Stimulated activated CD4-positive, alpha-beta T cell treated with anti-CD3 and anti-CD28 coated beads, Interleukin-4, amount 100 ng/mL, for 4 hours (primary cell): ENCODE measurements at places on chromosomes 16 and 17.
A peak's percentile ranks its signal among the peaks of the same experiment; 100 is the strongest.

DNA sequence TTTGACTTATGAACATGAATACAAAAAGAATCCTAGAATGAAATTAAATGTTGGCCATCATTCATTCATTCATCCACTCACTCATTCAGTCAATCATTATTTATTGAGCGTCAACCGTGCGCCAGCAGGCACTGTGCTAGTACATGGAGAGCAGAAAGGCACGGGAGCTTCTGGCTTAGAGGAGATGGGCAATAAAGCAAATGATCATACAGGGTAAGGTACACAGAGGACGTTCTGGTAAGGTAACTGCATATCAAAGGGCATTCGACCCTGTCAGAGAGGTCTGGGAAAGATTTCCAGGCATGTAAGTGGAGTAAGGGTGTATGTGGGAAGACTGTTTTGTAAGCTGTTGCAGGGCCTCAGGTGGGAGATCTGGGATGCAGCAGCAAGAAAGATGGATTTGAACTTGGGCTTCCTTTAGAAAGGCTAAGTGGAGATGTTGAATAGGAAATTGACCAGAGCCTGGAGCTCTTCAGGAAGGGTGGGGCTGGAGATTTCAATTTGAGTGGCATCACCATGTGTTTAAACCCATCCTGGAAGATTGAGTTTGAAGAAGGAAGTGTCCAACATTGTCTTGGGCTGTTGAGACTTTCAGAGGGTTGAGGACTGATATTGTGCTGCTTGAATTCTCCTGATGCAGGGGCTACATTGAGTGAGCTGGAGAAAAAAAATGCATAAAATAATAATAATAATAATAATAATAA lies 2.8 kb upstream of the MSI2 start:
- no peak for DNase-seq

DNA sequence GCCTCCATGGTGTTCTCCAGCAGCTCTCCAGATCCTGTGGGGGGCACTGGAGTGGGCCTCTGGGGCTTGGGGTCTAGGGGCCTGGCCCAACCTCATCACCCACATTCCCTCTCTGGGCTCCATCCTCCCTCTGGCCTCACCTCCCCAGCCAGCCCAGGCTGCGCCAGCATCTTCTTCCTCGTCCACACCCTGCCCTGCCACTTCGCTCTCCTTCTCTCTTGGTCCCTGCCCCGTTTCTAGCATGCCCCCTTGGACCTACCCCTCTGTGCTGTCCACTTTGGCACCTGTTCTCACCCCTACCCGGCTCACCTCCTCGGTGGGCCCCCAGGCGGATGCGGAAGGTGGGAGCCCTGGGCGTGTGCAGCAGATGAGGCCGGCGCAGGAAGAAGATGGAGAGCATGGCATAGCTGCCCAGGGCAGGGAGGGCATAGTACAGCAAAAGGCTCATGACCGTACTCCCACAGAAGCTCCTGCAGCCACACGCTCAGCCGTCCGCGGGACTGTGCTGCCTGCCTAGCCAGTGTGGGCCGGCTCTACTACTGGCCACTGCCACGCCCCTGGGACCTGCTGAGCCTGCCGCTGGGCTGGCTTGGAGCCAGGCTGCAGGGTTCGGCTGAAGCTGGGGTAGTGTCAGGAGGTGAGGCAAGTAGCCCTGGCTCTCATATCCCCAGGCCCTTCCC lies at the start of gene GDPD3:
TSS of gene GDPD3 (minus strand) at position 507 of the 680 bp plus-strand sequence. CDS start at position 448, 59 bp downstream.
- no peak for DNase-seq

DNA sequence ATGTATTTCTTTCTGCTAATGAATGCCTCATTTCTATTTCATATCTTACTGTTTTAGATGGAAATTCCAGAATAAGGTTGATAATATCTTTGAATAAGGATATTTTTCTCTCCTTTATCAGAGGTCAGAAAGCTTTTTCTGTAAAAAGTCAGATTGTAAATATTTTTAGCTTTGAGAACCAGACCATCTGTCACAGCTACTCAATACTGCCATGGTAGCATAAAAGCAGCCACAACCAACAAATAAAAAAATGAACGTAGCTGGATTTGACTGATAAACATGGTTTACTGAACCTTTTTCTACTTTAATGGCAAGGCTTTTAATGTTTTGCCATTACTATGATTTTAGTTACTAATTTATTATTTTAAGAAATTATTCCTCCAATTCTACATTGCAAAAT lies 217.4 kb upstream of the COX10 start:
- DNase-seq: no peak

- DNase-seq: peak; percentile 48
Observed at GRCh38 chr17:76547183-76547641, 7.4 kb downstream of the PRCD start.

DNA sequence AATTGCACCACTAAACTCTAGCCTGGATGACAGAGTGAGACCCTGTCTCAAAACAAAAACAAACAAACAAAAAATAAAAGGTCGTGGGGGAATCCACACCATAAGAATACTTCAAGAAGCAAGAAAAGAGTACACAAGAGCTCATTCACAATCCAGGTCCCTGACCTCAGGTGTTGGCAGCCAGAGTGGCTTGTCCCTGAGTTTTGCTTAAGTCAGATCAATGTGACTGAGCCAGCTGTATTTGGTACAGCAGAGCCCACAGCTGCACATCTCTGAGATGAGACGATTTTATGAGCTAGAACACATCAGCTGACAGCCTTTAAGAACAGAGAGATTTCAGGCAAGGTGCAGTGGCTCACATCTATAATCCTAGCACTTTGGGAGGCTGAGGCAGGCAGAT lies 22.4 kb downstream of the CACNG1 start:
- no peak for DNase-seq

DNA sequence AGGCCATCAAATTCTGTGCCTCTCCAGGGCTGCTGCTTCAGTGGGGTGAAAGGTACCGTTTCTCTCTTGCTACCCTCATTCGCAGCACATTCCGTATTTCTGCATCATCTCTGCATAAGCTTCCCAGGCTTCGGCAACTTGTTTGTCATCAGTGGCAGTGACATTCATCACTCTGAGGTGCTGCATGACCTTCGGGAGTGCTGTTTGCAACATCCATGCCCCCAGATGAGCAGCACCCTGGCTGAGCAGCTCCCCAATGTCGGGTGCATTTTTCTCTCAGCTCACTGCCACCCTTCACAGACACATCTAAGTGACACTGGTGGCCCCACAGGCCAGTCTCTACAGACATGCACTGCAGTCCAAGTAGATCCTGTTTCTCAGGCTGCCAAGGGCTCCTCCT lies 3.8 kb downstream of the CREBBP start:
- DNase-seq: no peak

GRCh38 chr16:87570938-87571867 lies 31.1 kb upstream of the JPH3 start:
- DNase-seq: no peak

DNA sequence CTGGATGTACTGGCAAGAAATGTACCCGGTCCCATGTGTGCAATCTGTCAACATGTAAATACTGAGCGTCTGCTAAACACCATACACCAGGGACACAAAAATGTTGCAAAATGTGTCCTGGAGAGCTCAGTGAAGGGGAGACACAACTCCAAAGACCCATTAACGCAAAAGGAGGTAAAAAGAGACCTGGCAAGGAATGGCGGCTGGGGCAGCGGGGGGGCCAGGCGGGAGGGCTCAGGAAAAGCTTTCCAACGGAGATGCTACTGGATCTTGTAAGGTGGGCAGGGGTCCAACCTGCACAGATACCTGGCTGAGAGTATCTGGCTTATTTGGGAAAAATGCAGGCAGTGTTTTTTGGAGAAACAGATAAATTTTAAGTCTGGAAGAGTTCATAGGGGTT lies 40.7 kb downstream of the ADCY9 start:
- no peak for DNase-seq

- DNase-seq: no peak
Observed at GRCh38 chr17:56919717-56920116, 5.9 kb upstream of the TRIM25 start.

DNA sequence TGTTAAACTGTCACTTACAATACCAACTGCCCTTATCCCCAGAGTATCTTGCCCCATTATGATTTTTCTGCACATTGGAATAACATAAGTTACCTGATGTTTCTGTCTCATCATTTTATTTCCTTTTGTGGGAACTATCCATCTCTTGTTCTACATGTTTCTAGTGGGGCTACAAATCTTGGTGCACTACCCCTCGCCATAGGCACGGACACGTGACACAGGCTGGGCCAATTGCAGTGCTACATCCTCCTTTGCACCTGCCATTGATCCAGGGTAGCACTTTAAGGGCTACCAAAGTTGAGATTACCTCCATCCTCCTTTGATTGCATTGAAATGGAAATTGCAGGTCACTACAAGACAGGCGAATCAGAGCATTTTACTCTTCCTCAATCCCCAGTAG lies 14.2 kb upstream of the SYT17 start:
- no peak for DNase-seq

- DNase-seq: no peak
Observed at GRCh38 chr17:69325518-69326376, 1.2 kb downstream of the ABCA5 start.

GRCh38 chr16:86505899-86506864 lies 4.1 kb upstream of the FOXF1 start:
- DNase-seq: no peak

- no peak for DNase-seq
Observed at GRCh38 chr17:43219001-43219400, 7.3 kb downstream of the TMEM106A start.

DNA sequence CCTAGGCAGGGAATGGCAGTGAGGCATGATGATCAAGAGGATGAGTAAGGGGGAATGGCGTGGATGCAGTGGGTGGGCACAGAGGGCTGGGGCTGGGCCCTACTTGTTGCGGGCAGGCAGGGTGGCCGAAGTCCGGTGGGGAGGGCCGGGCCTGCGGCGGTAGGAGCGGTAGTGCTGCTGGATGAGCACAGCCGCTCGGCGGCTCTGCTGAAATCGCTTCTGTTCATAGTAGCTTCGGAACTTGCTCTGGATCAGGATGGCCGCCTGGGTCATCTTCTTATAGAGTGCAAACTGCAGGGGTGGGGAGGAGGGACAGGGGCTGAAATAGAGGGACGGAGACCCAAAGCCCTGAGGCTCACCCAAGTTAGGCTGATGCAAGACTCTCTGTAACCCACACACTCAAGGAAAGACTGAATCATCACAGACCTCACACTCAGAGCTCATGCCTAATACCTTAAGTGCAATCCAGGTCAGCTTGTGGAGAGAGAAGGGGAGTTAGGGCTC lies 1.5 kb upstream of the SPAG7 start:
- peak; percentile 36 for DNase-seq

DNA sequence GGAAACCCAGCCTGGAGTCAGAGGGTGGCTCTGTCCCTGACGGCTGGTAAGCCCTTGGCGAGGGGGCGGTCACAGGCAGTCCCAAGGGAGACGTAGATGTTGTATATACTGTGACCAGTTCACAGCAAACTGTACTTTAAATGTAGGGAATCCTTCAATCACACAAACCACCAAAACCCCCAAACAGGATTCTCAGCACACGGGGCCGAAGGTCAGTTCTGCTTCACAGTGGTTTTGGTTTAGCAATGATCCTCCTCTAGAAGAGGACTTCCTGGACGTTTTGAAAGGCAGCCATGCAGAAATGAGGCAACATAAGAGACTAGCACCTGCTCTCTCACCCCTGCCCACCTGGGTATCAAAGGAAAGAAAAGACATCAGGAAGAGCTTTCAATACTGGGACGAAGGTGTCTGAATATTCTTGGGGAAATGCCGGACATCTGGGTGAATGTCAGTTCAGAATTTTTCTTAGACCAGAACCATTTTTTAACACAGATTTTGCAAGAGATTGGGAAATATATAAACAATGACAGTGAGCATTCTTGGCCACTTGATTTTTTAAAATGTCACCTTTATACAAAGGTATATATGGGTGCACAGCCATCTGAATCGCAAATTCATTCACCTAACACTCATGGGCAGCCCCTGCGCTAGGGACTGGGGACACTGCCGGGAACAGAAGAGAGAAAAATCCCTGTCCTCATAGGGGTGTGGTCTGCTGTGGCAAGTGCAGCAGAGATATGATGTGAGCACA lies 74.2 kb downstream of the CRISPLD2 start:
- no peak for DNase-seq

DNA sequence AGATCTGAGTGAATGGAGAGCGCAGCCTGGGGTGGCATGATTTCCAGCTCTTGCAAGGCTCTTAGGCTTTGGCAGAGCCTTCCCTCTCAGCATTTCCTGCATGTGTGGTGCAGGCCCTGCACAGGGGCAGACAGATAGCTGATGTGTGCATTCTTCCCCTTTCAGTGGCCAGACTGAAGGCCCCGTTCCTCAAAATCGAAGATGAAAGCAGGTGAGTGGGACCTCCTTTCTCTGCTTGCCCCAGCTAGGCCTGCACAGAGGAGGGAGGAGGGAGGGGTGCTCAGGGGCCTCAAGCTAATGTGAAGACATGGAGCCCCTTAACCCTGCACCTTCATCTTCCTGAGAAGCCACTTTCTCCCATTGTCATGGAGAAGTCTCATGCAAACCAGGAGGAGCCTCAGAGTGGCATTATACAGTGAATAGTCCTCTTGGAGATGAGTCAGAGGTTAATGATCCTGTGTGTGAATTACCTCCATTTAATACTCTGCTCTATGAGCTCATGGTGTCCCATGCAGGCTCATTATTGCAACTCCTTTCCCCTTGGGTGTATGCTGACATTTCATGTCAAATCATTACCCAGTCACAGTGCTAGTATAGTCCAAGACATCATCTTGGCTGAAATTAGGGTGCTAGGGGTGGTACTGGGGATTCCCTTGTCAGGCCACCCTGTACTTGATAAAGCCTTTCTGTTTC lies 20.4 kb upstream of the ADAM11 start:
- DNase-seq: no peak

- DNase-seq: peak; percentile 67
Observed at GRCh38 chr16:23803591-23804123, 32.1 kb upstream of the PRKCB start.

DNA sequence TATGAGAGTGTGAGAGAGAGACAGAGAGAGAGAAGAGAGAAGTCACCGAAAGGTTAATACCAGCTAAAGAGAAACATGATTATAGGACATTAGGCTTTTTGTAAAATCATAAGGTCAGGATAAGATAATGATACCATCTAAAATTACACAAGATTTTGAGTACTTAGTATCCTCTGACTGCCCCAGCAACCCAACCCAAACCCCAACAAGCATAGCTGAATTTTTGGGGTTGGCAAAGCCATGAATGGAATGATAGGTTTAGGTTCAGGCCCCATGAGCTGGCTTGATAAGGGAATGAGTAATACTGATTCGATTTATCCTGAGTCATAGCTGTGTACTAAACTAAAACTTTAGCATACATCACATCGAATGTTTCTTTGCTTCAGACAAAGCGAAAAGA lies 259.5 kb downstream of the IRX3 start:
- no peak for DNase-seq

GRCh38 chr17:17675925-17676534 lies 5.2 kb upstream of the RAI1 start:
- no peak for DNase-seq

GRCh38 chr17:69588827-69589239 lies 174.3 kb downstream of the MAP2K6 start:
- no peak for DNase-seq
